T-helper 1 cell (primary cell): ENCODE measurements at places on chromosomes 7 and 10.

- no peak for DNase-seq
These were observed 386.0 kb downstream of the RPS24 start for GRCh38 chr10:78419481-78420265.

DNA sequence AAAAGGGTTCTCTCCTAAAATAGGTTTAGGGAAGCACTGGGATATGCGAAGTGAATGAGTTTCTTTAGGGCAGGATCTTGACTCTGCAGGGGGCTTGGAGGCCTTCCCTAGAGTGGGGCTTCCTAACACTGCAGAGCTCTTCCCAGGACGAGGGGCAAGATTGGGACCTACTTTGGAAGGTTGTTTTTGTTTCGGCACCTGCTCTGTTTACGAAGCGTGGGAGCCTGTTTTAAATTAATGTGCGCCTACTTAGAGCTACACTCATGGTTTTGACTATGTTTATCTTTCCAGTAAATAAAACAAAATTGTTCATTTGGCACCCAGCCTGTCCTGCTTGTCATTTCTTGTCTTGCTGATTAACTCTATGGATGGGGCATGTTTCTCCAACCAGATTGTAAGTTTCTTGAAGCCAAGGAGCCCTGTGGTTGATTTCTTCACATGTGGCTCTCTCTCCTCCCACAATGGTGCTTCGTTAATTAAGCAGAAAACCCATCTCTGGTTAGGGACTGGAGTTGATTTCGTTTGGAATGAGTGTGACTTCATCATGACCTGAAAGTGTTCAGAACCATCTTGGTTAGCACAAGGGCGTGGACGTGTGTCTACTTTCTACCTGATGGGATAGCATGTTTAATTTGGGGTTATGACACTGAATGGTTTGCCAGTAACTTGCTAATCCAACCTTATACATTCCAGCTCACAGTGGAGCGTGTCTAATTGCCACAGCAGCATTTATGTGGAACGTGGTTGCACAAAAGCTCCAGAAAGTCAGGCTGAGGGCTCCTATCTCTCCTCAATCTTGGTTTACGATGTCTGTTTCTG, 98.1 kb downstream of the TCF7L2 start:
- no peak for DNase-seq

- no peak for DNase-seq
These were observed 266.7 kb downstream of the PRKG1 start for GRCh38 chr10:51340845-51341610.

DNA sequence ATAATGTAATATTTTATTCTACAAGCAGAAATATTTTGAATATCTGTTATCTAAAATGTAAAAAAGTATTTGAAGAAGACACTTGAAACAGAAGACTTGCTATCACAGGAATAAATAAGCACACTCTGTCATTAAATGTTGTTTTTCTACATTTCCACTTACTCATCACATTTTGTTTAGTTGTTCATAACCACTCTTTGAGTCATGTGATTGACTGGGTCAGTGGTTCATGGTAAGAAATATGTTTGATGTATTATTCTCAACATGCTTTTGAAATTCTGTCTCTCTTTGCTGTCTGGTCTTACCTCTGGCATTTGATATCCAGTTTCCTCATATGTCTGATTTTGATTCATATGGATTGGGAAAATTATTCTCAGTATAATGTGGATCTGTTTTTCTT, 171.8 kb downstream of the SUGCT start:
- DNase-seq: no peak

GRCh38 chr10:96082748-96083147, 39.4 kb downstream of the CCNJ start:
- no peak for DNase-seq

DNA sequence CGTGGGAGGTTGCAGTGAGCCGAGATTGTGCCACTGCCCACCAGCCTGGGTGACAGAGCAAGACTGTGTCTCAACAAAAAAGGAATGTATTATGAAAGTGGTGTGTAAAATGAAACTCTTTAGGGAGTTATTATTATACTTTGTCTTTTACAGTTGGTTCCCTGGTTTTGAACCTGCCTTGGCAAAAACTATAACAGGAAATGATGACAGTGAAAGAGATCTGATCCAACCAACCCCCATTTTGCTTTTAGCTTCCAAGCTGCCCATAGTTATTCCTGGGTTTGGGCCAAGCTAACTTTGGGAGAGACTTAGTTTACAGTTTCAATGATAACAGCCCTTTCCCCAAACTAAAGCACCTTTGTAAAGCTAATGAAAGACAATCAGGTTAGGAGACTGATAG, 34.1 kb upstream of the NMT2 start:
- no peak for DNase-seq
